Left colon (tissue), 2 donors: ENCODE measurements at places on chromosomes 16 and 17. TPM values are rescaled to one million over a fixed set of nuclear protein-coding genes. Genes with fewer than 3 reads are reported as not detected.

DNA sequence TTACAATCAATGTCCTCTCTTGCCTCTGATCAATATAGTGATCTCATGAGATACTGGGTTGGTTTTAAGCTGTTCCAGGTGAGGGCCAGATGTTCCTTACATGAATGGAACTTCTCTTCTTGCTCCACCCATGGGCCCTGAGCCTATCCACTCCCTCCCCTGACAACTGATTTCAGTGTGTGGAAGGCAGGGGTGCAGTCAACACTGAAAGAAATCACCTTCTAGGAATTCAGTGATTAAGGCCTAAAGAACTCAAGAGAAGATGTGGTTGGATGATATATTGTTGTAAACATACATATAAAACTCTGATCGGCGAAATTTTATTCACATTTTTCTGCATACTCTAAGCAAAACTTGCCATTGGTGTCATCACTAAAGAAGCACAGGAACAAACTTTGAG, 6.7 kb upstream of the GOSR2 start:
- DNase-seq, result no peak

DNA sequence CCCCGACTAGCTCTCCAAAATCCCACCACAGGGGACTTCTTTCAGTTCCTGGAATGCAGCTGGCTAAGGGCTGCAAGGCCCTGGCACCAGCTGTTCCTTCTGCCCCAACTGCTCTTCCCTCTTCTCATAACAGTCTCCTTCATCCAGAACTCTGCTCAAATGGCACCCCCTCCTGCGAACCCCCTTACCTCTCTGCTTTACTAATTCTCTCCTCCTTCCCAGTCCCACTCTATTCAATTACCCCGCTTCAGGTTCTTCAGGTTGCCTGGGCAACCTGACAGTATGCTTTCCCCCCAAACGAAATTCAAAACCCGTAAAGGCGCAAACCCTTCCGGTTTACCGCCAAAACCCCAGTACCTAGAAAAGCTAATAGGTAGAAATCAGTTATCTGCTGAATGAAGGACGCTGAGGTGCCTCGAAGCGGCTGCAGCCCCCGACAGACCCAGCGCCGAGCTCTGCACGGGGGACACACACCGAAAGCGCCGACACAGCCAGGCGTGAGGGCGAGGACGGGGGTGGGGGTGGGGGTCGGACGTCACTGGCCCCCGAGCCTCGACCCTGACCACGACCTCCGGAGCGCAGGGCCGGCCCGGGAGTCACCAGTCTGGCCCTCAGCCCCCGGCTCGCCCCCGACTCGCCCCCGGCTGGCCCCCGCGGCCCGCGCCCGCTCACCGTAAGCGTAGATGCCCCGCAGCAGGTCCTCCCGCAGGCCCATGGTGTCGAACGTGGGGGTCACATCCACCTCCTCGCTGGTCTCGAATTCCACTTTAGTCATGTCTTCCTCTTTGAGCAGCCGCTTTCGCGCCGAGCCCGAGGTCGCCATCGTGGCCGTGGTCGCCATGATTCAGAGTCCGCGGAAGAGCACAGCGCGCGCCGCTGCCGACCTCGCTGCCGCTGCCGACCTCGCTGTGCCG, 550 bp downstream of the EIF4A3 start:
- DNase-seq, result no peak

The OTOP3 gene
- total RNA-seq, result 2.4 TPM

GRCh38 chr17:39352986-39353385, 48.4 kb downstream of the FBXL20 start:
- DNase-seq, result no peak

DNA sequence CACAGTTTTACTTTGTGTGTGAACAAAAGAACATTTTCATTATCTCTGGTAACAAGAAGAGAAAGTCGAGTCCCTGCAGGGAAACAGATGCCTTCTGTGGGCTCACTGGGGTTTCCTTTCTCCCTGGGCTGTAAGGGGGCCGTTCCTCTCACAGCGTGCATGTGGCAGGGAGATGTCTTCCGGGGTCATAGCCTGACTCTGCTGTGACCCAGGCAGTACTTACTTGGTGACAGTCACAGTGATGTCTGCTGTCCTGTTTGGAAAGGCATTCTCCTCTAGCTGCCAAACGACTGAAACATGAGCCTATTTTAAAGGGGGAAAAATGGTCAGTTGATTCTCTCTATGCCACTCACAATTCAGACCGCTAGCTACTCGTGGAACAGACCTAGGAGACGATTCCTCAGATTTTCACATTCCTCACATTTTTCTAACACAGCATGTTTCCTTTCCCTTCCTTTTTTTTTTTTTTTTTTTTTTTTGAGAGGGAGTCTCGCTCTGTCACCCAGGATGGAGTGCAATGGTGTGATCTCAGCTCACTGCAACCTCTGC, 7.3 kb downstream of the HASPIN start:
- no peak for DNase-seq

- peak; percentile 69 for DNase-seq
Measured at GRCh38 chr17:75635610-75636202, 2.5 kb downstream of the SMIM5 start.

The NUP85 gene
- total RNA-seq, result 43.9 TPM

DNA sequence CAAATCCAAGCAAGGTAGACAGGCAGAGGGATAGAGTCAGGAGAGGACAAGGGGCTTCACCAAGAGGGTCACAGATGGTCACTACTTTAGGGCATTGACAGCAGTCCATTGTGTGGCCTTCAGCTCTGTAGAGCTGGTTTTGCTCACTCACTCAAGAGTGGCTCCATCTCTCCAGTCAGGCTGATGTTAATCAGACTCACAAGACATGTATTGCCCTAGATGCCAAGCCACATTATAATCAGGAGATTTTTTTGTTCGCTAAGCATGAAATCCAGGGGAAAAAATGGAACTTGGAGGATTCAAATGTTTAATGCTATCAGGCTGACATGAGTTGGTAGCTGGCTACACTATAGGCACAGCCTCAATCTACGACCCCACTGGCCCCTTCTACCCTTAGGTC, 32.5 kb downstream of the CD300LF start:
- no peak for DNase-seq

DNA sequence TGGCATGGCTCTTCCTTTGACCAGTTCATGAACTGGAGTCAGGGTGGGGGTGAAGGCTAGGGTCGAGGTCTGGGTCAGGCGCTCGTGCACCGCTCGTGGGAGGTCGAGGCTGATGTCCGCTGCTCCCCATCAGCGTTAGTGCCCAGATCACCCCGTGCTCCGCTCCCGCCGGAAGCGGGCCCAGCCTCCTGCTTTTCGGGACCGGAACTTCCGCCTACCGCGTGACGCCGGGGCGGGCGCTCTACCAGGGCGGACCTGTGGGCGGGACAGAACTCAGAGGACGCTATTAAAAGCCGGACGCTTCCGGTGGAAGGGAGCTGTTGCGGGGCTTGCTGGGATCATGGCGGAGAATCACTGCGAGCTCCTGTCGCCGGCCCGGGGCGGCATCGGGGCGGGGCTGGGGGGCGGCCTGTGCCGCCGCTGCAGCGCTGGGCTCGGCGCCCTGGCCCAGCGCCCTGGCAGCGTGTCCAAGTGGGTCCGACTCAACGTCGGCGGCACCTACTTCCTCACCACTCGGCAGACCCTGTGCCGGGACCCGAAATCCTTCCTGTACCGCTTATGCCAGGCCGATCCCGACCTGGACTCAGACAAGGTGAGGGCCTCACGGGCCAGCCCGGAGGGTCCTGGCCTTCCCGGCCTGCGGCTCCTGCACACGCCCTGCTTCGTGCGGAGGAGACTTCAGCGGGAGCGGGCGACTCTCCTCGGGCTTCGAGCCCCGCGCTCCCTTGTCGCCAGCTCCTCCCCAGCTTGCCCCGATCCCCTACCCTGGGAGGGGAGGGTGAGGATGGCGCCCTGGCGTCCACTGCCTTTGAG, at the start of gene KCTD5:
Gene KCTD5 (plus strand): TSS at position 315 of the 813 bp plus-strand sequence. CDS start 26 bp downstream, at position 341.
- peak; percentile 96 for DNase-seq

DNA sequence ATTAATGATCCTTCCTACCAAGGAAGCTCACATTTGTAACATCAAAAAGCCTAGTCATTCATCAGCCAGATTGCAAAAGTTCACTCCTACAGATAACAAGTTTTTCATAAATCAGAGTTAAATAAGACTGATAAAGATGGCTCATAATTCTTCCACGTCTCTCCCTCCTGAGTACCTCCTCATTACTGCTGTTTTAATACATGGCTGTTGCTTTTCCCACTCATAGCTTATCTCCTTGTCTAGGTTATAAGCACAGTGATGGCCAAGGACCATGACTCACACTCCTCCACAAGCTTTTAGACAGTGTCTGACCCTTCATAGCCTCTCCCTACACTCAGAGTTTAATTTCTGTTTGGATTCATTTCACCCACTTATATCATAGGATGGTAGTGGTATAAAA, 100.9 kb upstream of the MON1B start:
- no peak for DNase-seq

- DNase-seq, result no peak
Measured at GRCh38 chr17:19958023-19958422, 19.6 kb downstream of the AKAP10 start.

DNA sequence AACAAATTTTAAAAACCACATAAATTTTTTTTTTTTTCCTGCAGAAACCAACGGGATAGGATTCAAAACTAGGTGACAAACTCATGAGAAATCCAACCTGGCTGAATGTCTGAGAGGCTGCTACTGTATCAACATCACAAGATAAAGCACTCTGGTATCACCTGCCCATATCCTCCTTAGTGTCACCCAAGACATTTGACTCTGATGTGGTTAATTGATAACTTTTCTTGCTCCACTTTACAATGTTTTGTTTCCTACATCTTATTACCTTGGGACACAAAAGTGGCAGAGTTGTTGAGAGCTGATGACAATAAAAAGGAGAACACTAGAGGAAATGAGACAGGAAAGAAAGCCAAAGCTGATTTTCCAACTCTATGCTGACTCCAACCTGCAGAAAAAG, 4.0 kb upstream of the FBXL20 start:
- no peak for DNase-seq

The LRRC46 gene
- 0.42 TPM for total RNA-seq

DNA sequence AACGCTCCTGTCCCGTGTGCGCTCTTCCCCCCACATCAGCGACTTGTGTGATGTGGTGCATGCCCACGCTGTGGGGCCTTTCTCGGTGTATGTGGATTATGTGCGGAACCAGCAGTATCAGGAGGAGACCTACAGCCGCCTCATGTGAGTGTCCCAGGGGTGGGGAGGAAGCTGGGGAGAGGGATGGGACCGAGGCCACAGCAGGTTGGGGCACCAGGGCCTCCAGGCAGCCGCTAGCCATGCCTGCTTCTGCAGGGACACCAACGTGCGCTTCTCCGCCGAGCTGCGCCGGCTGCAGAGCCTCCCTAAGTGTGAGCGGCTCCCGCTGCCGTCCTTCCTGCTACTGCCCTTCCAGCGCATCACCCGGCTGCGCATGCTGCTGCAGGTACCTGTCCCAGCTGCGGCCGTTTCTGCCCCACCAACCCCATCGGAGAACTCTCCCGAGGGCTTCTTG, 5.8 kb downstream of the ARHGEF15 start:
- no peak for DNase-seq

DNA sequence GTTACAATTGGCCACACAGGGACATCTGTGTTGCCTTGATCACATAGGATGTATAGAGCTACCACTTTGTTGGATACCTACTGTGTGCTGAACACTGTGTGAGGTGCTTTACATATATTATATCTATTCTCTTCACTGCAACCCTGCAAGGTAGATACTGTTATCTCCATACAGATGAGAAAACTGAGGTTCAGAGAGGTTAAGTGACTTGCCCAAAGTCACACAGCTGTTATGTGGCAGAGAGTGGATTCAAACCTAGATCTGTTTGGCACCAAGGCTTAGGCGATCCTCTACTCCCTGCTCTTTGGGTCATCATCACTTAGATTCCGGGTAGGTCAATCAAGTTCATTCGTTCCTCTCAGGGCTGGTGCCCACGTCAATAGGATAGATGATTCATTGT, 260.5 kb upstream of the IRX3 start:
- DNase-seq, result no peak

The PIK3R6 gene
- 0.89 TPM for total RNA-seq

The IRX5 gene
- total RNA-seq, result not detected

DNA sequence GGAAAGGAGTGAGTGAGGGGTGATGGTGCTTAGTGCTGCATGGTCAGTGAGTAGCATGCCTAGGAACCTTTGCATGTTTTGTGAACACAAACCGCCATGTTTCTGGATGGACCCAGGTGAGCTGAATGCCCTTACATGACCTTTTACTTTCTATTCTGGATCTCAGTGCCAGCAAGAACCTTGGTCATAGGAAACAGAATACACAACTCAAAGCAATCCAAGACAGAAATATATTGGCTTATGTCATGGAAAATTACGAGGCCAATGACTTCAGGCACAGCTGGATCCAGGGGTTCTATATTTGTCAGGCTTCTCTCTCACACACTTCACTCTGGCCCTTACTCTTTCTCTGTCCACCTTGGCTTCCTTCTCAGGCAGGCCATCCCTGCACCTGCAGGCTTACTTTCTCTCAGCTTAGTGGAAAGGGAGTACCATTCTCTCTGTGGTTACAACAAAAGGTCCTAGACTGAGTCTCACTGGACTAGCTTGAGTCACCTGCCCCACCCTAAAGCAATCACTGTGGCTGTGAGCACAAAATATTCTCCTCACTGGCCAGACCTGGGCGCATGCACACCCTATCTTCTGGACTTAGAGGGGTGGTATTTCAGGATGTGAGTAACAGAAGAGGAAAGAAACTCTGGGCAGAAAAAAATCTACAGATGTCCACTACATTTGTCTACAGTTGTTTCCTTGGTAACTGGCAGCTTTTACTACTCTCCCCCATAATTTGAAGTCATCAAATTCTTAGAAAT, 20.4 kb upstream of the CPNE2 start:
- no peak for DNase-seq

DNA sequence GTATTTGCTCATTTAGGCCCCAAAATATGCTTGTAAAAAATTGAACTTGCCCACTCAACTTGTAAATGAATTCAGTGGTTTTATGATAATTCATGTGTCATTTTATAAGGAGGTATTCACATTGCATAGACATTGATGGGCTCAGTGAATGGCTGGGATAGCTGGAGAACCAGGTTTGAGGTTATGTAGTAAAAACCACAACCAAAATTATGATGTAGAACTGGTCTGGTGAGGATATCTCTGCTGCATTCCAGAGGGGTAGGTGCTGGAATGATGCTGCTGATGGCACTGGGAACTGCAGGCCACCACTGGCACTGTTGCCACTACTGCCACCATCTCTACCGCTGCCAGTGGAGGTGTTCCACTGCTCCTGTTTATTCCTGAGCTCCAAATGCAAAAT, 21.5 kb upstream of the RABEP1 start:
- no peak for DNase-seq

GRCh38 chr17:64420143-64420670, 28.7 kb upstream of the MILR1 start:
- no peak for DNase-seq

DNA sequence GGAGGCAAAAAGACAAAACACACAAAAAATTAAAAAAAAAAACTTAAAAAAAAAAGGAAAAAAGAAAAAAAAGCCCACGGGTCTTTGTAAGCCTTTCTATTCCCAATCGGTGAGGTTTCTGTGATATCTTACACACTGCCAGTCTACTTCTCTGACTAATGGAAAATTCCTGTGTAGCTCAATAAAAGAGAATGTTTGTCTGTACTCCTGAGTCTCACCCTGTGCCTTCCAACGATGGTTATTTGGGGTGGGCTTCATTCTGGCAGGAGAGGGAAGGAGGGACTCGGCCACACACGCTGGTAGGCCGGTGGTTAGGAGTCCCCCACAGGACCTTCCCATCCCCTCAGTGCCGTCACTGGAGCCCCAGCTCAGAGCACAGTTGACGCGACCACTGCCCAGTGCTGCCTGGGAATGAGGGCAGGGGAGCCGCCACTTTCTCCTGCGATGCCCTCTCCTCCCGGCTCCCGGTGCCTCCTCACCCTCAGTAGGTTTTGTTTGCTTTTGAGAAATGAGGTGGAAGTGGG, 68.0 kb downstream of the AMFR start:
- no peak for DNase-seq
